Fibroblast of mammary gland (primary cell): ENCODE measurements at places on chromosomes 6 and 20.
A peak's percentile ranks its signal among the peaks of the same experiment; 100 is the strongest.

DNA sequence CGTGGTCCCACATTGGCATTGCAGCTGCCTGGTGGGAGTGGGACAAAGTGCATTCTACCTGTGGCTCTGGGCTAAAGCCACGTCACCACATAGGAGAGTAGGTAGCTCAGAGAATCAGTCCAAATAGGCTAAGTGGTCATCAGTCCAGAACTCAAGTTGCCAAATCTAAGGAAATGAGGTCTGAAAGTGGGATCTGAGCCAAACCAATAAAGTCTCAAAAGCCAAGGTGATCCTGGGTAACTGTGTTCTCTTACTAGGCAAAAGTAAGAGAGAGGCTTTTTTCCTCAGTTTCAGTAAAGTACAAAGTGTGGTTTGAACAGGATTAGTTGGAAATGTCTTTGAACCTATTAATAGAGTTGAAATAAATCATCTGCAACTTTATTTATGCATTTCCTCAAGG, 68.6 kb upstream of the CNKSR3 start:
- DNase-seq: peak; percentile 43

- peak; percentile 98 for DNase-seq
Measured at GRCh38 chr6:328136-328670, 35.9 kb downstream of the DUSP22 start.

- DNase-seq: peak; percentile 17
Measured at GRCh38 chr20:21302664-21303060, 469 bp upstream of the XRN2 start.

DNA sequence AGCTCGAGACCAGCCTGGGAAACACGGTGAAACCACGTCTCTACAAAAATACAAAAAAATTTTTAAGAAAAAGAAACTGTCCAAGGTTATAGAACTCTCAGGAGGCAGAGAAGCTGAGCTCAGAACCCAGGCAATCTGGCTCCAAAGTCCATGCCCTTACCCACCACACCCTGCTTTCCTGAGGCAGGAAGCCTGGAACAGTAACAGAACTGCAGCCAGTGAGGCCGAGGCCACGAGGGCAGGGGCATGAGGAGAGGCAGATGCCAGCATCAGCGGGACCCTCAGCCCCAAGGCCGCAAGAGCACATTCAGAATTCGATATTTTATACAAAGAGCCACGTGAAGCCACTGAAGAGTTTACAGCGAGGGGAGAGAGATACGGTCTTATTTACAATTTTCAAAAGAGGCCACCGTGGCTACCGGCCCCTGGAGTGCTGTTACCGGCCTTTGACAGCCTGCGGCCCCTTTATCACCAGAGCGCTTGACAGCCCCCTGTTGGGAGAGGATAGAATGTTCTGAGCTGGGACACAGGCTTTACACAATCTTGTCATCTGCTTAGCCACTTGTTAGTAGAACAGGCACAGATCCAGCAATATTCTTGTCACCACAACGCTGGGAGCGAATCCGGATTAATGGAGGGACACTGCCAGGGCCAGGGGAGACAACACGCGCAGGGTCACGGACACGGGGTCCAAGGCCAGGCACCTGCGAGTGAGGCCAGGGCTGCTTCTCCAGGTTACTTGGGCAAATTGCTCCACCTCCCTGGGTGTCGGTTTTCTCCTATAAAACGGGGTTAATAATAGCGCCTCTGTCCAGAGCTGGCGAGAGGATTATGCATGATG, 5.6 kb downstream of the SPATA2 start:
- DNase-seq: no peak

- DNase-seq: no peak
Measured at GRCh38 chr6:52245425-52245824, 1.1 kb upstream of the IL17F start.

- no peak for DNase-seq
Measured at GRCh38 chr6:23307516-23307915, 738.1 kb downstream of the HDGFL1 start.

DNA sequence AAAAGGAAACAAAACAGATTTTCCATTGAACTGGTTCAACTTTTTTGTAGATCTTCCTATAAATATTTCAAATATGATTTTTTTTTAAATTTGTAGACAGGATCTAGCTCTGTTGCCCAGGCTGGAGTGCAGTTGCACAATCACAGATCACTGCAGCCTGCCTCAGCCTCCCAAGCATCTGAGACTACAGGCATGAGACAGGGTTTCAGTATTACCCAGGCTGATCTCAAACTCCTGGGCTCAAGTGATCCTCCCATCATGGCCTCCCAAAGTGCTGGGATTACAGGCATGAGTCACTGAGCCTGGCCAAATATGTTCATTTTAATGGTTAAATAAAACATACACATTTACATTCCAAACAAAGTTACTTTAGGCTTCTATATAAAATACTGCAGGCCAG, 33.6 kb downstream of the SAMHD1 start:
- no peak for DNase-seq

DNA sequence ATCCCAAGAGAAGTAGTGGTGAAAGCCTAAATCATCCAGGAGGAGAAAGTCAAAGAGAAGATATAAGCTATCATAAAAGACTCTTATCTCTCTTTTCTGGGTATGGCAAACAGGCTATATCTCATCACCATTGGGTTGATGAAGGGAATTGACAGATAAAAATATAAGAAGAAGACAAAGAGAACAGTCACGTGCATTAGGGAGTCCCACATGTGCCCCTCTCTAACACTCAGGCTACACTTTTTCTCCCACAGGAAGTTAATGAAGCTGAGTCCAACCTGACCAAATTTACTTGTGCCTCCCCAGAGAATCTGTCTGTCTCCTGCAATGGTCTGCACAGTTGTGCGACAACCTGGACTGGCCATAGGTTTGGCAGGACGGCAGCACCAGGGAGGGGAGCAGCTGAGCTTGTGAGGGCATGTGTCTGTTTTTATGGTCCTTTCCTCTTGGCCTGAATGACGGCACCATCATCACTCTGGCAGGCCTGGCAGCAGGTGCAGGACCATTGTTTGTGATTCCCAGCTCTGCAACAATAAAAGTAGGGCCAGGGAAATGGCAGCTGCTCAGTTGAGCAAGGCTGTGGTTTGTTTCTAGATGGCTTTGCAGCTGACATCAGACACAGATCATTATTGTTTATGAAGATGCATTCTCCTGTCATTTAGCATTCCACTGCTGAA, 144.5 kb upstream of the MCHR2 start:
- DNase-seq: no peak

DNA sequence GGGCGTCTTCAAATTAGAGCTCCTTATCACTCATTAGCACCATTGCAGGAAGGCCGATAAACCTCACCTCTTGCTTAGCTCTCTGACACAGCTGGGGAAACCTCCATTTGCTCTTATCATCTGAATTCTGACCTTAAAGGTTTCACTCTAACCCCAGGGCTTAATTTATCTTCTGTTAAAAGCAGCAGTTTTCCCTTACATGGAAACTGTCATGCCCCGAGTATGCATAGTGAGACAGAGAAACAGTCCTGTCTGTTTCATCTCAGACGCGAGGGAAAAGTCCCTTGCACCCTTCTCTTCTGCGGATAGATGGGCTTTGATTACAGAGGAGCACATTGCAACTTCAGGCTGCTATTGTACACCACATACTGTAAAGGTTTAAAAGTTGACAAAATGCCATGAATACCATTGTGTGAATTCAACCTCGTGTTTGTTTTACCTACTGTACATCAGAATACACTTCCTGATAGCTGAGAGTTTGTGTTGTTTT, 191.5 kb upstream of the BMP2 start:
- DNase-seq: no peak

GRCh38 chr6:143745166-143746133, 67.7 kb downstream of the PHACTR2 start:
- peak; percentile 57 for DNase-seq

GRCh38 chr6:31658983-31659648, 1.5 kb downstream of the C6orf47 start:
- no peak for DNase-seq

DNA sequence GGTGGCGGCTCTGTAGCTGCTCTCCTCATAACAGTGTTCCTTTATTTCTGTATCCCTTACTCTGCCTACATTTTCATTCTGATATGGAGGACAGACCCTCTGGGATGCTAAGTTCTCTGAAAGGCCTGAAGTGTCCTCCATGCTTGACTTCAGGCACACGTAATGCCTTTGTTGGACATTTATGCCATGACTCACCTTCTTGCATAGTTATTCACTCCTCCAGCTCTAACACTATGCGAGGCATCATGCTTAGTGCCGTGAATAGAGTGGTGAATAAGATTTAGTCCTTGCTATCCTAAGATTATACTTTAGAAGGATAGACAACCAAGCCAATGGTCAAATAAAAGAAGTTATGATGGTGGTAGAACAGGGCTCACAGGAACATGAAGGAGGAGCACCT, 760.9 kb upstream of the FLRT3 start:
- no peak for DNase-seq

DNA sequence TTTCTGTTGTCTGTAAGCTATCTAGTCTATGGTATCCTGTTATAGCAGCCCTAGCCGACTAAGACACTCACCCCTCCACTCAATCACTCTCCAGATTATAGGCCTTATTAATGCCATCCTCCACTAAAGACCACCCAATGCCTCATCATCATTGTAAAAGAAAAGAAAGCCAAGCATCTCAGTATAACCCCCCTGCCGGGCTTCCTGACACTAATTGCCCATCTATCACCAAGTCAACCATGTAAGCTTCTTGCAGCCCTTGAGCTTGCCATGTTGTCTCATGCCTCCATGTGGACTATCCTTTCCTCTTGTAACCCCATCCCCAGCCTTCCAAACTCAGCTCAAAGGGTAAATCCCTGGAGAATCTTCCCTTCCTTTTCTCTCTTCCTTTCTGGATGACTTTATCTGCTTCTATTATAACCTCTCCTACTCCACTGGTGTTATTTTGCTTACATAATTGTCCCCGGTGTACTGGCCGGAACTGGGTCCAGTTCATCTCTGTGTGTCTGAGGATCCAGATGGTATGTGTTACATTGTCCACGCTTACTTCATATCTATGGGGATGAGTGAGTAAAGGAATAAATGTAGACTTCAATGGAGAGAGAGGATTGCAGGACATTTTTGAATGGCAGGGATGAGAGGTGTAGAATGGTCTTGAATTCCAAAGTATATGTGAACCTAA, 202.9 kb upstream of the SOX4 start:
- no peak for DNase-seq

DNA sequence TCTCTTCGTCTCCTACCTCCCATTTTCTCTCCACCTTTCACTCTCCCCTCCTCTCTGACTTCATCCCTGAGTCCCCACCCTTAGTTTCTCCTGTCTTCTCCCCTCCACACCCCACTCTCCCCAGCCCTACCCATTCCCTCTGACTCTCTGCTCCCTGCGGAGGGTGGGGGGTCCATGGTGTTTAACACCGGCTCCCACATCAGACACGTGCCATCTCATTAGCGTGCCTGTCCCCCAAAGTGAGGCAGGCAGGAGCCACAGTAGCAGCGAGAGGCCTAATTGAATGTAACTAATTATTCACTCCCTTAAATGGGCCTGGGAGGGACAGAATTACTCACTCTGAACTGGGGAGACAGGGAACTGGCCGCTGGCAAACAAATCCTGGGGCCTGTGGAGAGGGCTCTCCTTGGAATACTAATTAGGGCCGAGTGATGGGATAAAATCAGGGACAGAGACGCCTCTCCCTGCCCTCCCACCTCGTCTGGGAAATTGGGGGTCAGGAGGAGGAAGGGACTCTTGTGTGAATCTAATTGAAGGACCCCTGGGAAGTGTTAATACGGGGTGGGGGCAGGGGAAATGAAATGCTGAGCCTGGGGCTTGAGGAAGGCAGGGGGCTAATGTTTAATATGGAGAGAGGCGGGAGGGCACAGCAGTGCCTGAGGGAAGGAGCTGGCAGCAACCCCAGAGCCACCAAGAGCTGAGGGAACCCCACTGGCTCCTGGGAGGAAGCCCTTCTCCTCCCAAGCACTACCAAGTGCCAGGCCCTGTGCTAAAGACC, 17.9 kb downstream of the CD40 start:
- no peak for DNase-seq

- no peak for DNase-seq
Measured at GRCh38 chr6:158625881-158626305, 18.6 kb downstream of the DYNLT1 start.

DNA sequence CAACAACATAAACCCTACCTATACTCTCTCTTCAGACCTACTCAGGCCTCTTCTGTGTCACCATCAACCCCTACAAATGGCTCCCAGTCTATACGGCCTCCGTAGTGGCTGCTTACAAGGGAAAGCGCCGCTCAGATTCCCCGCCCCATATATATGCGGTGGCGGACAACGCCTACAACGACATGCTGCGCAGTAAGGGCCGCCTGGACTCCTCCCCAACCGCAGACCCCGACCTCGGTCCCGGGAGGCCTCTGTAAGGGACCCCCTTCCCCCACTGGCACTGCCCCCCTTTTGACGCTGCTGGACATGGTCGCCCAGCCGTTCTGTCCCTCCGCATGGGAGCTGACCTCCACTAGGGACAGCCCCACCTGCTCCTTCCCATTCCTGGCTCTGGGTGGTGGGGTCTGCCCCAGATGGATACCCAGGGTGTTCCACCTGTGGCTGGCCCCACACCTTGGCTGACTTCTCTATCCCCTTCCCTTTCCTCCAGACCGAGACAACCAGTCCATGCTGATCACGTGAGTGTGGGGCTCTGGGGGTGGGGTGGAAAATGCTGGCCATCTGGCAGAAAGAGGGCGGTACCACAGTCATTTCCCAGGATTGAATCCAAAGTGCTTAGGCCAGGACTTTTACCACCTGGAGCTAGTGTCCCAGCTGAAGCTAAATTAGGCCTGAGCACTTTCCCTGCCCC, 25.0 kb downstream of the MYH7B start:
- peak; percentile 13 for DNase-seq

DNA sequence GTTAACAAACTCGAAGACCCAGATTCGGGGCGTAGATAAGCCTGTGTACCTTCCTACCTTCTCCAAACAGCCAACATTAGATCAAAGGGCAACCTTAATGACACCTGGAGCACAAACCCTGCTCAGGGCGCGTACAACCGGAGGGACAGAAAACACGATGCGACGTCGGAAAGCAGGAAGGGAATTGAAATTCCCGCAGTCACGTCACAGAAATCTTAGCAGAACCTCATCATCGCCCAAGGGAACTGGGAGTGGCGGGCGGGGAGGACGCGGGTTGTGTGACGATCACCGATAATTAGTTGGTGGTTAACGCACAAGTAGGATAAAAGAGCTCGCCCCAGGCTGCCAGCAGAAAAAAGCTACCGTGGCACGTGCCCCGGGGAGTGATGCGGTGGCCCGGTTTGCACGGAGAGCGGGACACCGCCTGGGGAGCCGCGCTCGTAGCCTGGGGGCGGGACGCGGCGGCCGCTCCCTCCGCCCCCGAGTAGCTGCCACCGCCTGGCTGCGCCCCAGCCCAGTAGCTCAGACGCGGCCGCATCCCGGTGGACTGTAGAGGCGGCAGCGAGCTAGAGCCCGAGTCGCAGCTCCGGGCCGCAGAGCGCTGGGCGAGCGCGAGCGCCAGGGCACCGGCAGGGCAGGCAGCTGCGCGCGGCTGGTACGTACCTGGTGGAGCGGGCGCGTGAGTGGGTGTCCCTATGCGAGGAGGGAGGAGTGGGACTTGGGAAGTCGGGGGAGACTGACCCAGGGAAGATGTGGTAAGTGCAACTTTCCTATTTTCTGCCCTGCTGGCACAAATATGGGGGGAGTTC, at the start of gene PKIB:
PKIB (plus strand) TSS at position 525 of the 809 bp plus-strand sequence. CDS start 107,390 bp downstream, outside the sequence.
- peak; percentile 53 for DNase-seq

GRCh38 chr20:52201395-52201794, 9.8 kb upstream of the ZFP64 start:
- no peak for DNase-seq

GRCh38 chr20:53840532-53840931, 229.9 kb downstream of the BCAS1 start:
- no peak for DNase-seq
